Activated T-cell treated with anti-CD3 and anti-CD28 coated beads for 4 hours (primary cell): ENCODE measurements at places on chromosomes 11 and 22.

DNA sequence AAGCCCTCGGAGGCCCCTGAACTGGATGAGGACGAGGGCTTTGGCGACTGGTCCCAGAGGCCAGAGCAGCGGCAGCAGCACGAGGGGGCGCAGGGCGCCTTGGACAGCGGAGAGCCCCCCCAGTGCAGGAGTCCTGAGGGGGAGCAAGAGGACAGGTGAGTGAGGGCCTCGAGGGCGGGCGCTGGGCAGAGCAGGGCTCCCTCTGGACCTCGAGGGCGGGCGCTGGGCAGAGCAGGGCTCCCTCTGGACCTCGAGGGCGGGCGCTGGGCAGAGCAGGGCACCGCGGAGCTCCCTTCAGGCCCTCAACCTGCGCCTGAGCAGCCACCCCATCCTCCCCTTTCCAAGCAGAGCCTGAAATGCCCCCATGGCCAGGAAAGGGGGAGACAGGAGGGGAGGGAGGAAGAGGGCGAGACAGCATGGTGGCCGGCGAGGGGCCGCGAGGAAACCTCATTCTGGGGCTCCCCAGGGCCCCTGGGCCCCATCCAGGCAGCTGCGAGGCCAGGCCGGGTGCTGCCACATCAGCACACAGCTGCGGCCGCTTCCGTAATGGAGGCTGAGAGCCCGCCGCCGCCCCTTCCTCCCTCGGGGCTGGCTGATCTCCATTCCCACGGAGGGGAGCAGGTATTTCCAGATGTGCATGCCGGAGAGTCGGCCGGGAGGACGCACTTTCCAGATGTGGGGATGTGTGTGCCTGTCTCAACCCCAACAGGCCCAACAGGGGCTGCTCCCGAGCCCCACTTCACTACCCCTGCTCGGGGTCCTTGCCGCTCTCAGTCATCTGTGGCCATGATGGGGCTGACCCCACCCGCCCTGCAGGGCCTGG, 10.0 kb downstream of the PRR33 start:
- DNase-seq = no peak

DNA sequence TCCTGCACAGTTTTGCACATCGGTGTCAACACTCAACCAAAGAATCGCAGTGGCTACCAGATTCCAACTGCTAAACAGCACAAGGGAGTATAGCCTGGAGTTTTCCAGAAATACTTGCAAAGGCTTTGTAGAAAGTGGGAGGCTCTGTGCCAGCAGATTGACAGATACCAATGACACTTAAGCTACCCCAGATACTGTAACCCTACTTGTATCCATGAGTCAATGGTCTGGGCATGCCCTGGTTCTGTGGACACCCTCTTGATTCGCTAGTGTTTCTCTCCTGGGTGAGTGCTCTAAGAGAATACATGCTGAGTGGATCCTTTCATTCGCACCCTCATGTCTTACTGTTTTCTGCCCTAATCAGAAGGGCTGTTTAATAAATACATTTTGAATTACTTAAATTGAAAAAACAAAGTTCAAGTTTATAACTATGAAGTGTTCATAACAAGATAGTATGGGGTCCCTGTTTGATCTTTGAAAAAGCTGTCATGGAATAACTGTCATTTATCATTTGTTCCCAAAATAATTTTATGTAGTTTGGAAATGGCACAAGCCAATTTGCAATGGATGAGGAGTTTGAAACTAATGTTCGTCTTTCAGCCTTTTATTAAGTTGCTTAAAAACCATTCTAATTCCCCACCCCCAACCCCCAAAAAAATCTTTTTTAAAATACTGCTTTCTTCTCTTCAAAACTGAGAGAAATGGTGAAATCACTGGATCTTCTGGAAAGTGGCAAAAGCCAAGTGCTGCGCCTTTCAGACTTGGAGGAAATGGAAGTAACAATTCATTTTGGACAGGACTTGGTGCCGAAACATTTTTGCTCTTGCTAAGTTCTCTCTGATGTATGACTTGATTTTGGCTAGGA, 600.5 kb upstream of the TENM4 start:
- no peak for DNase-seq

DNA sequence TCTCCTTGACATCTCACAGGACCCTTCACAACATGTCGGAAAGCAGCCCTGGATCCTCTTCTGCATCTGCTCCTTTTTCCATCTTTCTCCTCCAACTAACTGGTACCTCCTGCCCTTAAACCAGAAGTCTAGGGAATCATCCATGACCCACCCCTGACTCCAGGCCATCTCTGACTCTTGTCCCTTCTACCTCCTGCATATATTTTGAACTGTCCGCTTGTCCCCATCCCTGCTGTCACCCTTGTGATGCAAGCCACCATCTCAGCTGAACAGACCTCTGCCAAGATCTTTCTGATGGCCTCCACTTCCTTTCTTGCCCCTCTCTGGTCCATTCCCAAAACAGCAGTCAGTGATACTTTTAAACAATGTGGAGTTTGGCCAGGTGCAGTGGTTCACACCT, 7.0 kb downstream of the RIBC2 start:
- no peak for DNase-seq

- DNase-seq = no peak
Observed at GRCh38 chr22:35452810-35453743, 53.1 kb downstream of the MCM5 start.

DNA sequence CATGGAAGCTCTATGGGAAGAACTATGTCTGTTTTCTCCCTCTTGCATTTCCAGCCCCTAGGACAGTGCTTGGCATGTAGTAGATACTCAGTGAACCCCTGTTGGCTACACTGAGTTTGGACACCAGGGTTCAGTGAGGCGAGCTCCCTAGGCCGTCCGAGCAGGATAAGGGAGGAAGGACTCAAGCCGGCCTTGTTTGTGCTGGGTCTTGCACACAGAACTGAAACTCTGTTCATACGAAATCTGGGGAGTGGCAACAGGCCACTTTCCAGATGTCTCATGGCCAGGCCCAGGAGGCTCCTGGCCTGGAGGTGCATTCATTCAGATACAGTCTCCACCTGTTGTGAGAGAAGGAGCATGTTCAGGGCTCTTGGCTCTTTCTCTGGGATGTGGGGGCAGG, 23.6 kb upstream of the LMO1 start:
- no peak for DNase-seq

- DNase-seq = no peak
Observed at GRCh38 chr11:72525466-72525865, 91.1 kb upstream of the CLPB start.

GRCh38 chr22:39462443-39463221, 5.8 kb downstream of the MGAT3 start:
- DNase-seq = no peak

GRCh38 chr11:125772834-125773505, 5.7 kb downstream of the PATE2 start:
- DNase-seq = no peak

GRCh38 chr11:119093942-119094815, 7.5 kb downstream of the DPAGT1 start:
- DNase-seq = peak; percentile 40

DNA sequence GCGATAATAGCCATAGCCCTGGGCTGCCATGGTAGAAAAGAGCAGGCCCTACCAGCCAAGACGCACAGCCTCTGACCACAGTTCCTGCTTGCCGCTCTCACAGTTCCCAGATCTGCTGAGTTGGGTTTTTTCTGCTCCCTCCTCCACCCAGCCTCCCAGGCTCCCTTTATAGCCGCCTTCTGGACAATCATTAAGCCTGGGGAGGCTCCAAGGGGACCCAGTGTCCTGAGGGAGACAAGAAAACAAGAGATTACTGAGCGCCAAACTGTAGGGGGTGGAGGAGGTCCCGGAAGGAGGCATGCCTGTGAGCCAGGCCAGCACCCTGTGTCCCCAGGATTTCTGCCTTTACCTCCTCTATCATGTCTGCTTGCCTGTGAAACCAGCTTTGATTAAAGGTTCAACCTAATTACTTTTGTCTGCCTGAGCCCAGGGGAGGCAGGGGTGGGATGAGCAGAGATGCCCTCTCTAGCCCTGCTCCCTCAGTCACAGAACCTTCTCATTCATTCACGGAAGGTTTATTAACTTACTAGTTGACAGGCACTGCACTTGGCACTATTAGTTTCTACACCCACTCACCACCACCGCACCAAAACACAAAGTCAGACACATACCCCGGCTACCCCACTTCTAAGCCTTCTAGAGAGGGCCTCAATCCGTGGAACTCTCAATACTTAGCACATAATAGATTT, 1.2 kb downstream of the SLC37A4 start:
- DNase-seq = peak; percentile 35

GRCh38 chr22:19118329-19118880, 3.8 kb downstream of the DGCR2 start:
- no peak for DNase-seq

GRCh38 chr11:29256580-29256979, 760.2 kb downstream of the KCNA4 start:
- no peak for DNase-seq

DNA sequence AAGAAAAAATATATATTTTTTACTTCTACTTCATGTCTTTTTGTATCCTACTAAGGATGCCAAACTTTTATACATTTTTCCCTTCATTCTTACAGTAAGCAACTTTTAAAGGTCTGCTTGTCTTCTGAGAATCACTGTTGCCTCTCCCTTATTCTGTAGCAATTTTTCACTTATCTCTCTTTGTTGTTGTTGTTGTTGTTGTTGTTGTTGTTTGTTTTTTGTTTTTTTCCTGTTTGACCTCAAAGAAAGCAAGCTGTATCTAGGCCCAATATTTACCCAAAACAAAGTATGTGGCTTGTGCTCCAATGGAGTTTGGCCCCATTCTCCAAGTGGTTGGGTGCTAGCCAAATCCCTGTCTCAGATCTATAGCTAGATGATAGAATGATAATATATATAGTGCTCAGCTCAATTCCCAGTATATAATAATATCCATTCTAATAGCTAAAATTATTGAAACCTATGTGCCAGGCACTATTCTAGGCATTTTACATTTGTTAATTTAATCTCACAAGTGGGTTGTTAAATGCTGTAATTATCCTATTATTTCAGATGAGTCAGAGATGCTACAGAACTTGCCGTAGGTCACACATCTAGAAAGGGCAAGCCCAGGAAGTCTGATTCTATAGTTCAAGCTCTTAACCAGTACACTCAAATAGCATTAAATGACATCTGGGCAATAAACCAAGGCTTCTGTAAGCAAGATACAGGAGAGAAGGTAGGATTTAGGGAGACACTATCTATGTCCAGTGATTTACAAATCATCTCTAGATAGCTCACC, 205.1 kb upstream of the PITPNB start:
- no peak for DNase-seq

DNA sequence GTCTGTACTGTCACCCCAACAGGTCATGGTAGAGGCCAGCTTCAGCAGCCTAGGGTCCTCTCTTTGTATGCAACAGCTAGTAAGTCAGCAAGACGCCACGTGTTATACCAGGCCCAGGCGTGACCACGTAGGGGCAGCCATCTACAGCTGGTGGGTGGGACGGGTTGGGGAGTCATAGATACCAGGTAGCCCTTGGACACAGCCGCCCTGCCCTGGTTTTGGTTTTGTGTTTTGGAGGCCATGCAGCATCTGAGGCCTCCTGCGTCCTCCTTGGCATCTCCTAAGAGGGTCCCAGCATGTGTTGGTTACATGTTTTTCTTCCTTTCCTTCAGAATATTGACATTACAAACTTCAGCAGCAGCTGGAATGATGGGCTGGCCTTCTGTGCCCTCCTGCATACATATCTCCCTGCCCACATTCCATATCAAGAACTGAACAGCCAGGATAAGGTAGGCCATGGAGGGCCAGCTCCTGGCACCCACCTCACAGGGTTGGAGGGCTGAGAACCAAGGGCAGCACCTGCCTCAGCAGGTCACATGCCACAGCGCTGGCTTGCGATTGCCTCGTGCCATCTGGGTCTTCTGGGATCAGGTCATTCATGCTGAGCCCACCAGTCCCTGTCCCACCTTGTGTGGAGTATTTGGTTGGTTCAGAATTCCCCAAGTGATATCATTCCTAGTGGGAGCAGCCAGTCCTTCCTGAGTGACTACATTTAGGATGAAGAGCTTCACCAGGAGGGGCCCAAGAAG, 16.0 kb upstream of the ADORA2A start:
- DNase-seq = no peak

- DNase-seq = no peak
Observed at GRCh38 chr11:60315871-60316270, 11.2 kb upstream of the MS4A6E start.

DNA sequence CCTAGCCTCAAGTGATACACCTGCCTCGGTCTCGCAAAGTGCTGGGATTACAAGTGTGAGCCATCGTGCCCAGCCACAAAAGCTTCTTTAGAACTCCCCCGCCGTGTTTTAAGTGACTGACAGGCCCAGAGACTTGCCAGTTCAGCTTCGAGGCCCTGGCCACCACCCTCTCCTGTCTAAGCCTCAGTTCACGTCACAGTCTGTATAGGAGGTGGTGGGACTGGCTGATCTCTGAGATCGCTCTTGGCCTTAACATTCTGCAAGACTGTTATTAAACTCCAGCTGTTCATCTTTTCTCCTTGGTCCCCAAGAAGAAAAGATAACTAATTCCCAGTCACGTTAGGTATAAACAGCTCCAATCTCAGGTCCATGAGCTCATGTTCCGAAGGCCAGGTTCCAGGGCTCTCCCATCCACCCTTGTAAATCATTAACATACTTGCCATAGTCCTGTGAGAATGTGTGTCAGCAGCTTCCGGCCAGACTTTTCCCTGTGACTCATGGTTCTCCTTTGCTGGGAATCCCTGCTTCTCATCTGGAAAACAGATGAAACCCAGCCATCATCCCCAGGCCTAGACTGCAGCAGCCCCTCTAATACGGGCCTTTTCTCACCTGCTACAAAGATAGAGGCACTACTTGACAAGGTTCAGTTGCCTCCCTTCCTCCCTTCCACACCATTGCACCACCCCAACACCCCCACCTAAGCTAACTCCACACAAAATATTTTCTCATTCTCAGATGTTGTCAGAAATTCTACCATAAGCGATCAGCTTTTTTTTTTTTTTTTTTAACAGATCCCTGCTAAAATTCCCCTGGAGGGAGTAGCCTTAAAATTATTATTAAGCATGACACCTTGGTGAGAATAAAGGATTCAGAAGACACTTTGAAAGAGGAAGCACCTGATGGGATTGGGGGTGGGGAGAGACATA, 5.6 kb upstream of the KIAA0930 start:
- DNase-seq = no peak

DNA sequence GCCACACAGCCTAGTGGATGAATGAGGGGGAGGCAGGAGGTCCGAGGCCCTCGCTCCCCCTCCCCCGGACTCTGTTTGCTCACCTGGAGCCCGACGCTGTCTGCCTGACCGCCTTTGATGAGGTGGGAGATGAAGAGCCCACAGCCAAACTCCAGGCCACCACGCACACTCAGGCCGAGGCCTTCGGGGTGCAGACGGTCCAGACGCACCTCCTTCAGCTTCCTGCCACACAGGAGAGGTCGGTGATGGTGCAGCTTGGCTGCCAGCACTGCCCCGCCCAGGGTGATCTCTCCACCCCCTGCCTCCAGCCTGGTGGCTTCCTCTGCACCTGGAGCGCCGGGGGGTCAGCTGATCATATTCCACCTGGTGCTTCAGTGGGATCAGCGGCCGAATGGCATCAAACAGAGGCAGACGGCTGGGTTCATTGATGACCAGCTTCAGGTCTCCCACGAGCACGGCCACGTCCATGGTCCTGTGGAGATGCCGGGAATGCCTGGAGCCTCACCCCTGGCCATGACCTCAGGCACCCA, 13.1 kb downstream of the USH1C start:
- DNase-seq = no peak
